ENCODE measurements at places on chromosomes 7 and 10.

DNA sequence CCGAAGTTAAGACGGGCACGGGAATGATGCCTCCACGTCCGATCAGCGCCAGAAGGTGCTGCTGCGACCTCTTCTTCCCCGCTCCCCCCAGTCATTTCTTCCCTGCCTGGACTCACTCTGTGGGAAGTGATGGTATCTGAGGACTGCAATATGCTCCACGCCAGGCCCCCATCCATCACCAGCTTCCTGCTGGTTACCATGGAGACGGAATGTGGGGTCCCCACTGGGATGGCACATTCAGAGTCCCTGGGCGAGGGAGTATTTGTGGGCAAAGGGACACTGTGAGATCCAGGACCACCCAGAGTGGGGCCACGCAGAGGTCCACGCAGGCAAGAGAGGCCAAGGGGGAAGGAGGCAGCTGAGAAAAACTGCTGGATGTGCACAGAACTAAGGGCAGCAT lies 39.7 kb downstream of the CARD11 start:
- DNase-seq, result no peak

GRCh38 chr10:45429790-45430189 lies 55.8 kb downstream of the ALOX5 start:
- DNase-seq, result no peak

- DNase-seq, result no peak
Observed at GRCh38 chr10:7471720-7472367, 61.0 kb upstream of the SFMBT2 start.

GRCh38 chr10:100516847-100517246 lies 2.8 kb downstream of the SEC31B start:
- no peak for DNase-seq

DNA sequence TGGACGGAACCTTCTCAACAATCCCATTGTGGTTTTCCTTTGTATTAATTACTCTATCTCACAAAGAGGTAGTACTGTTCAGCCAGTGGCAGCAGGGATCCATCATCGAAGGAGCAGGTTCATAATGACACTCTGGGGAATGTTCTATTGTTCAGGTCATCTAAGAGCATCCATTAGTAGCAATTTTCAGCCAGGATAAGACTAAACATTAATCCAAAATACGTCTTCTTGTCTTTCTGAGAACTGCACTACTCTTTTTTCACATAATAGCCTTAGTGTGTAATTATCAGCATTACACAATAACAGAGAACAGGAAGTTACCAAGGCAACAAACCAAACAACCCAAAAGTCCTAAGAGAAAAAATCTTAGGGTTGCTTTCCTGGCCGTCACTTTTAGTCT lies 259.5 kb upstream of the VWC2 start:
- DNase-seq, result no peak

- no peak for DNase-seq
Observed at GRCh38 chr7:69858471-69858870, 260.2 kb downstream of the AUTS2 start.

- no peak for DNase-seq
Observed at GRCh38 chr7:101308245-101309085, 13.1 kb downstream of the IFT22 start.

DNA sequence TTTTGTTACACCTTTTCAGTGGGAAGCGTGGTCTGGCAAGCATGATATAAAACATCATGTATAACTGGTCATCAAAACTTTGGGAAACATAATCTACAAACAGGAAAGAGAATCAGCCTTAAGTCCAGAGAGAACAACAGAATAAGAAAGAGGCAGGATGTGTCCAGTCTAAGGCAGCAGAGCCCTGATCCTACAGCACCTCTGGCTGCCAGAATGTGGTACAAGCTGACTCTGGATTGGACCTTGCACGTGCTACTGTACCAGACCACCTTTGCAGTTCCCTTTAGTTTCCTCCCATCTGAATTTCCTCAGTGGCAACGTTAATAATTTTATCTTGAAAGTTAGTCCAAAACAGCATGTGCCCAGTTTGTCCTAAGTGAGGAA lies 824.6 kb upstream of the IGFBP3 start:
- DNase-seq, result no peak

GRCh38 chr10:105195831-105196230 lies 554.7 kb downstream of the SORCS3 start:
- DNase-seq, result no peak

DNA sequence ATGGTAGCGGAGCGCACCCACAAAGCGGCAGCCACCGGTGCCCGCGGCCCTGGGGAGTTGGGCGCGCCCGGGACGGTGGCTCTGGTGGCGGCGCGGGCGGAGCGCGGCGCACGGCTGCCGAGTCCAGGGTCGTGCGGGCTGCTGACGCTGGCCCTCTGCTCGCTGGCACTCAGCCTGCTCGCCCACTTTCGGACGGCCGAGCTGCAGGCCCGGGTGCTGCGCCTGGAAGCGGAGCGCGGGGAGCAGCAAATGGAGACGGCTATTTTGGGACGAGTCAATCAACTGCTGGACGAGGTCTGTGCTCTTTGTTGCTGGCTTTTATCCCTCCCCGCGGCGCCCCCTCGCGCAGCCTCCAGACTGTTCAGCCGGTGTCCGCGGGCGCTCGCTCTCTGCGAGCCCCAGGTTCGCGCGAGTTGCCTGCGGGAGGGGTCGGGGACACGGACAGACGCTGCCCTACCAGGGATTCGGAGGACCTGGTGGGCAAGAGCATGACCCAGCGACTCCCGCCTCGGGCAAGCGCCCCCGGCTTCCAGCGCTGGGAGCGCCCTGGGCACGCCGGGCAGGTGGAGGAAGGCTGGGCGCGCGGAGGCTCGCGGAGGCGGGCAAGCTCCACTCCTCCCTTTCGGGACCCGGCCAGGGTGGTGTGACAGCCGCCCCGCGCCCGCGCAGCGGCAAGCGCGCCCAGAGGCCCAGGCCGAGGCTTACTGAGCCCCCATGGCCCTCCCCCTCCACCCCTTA lies 887 bp downstream of the COL13A1 start:
- DNase-seq, result no peak

- no peak for DNase-seq
Observed at GRCh38 chr10:10542477-10542876, 475.2 kb upstream of the CELF2 start.

DNA sequence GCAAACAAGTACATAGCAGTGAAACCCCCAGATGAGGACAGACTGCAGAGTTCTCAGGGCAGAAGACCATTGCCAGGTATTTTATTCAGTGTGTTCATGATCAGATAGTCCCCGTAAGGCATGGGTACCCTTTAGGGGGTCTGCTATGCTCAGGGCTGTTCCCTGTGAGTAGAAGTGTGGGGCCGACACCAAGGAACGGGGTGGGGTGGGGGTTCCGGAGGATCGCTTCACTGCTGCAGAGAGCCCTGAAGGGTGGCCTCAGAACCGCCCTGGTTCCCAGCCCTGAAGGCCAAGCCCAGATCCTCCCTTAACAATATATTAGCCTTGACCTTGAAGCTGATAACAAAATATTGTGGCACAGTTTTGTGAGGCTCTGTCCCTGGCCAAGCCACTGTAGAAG lies 89.6 kb downstream of the ACTR3B start:
- no peak for DNase-seq

GRCh38 chr7:92808006-92808405 lies 28.4 kb downstream of the CDK6 start:
- no peak for DNase-seq

DNA sequence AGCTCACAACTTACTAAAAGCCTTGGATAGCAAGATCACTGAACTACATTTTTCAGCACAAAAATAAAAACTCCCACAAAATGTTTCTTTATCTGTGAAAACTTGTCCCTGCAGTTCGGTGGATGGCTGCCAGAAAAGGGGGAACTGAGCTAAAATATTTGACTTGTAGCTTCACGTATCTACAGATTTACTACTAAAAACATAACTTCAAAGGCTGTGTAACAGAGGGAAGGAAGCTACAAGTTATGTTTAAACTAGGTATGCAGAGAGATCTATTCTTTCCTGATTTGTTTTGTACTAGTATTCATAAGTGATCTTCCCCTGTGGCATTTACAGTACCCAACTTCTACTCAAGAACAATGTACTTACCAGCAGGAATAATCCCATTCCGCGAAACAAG lies 25.1 kb downstream of the SGCE start:
- DNase-seq, result no peak

GRCh38 chr10:121442086-121442935 lies 155.9 kb downstream of the FGFR2 start:
- DNase-seq, result no peak

- DNase-seq, result no peak
Observed at GRCh38 chr7:43594020-43594419, 11.1 kb downstream of the STK17A start.

DNA sequence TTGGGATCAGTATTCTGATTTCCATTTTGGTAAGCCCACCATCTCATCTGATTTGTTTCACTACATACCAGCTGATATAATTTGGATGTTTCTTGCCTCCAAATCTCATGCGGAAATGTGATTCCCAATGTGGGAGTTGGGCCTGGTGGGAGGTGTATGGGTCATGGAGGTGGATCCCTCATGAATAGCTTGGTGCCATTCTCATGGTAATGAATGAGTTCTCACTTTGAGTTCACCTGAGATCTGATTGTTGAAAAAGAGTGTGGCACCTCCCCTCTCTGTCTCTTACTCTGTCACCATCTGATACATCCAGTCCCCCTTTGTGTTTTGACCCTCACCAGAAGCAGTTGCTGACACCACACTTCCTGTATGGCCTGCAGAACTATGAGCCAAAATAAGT lies 347.3 kb downstream of the ARL4A start:
- no peak for DNase-seq

GRCh38 chr10:113425541-113425951 lies 127.3 kb upstream of the HABP2 start:
- DNase-seq, result no peak

DNA sequence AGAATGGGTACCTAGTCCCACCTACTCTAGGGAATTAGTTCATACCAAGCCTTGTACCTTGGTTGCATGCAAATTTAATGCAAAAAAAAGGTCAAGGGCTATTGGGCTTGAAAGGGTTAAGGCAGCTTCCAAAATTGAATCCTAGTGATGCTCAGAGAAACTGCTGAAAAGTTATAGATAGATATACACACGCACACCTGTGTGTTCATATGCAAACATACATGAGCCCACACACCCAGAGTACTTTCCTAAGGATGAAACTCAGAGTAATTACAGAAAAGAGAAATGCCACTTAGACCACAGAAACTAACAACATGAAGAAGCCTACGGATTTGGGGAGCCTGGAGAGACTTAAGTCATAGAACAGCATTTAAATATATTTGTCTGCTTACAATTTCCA lies 1.5 kb downstream of the SLC25A13 start:
- no peak for DNase-seq

DNA sequence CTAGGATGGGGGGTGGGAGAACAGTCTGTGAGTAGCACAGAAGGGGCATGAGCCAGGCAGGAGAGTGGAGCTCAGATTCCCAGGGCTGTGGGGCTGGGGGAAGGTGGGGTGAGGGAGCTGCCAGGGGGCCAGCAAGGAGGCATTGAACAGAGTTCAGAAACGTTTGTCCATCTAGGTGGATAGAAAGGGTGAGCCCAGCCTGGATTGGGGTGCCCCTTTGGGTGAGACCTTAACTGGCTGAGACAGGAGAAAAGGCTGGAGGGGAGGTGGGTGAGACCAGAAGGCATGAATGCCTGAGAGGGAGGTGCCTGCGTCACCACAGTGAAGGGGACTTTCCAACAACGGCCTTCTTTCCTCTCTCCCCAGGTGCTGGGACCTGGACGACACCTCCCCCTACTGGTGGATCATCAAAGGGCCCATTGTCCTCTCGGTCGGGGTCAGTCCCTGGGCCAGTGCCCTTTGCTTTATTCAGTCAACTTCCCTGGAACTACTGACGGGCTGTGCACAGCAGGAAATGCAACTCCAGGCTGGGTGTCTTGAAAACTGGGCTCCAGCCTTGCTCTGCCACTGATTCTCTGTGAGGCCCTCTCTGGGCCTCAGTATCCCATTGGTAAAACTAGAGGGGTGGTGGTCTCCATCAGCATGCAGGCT lies 11.0 kb downstream of the GHRHR start:
- DNase-seq, result peak; percentile 4

DNA sequence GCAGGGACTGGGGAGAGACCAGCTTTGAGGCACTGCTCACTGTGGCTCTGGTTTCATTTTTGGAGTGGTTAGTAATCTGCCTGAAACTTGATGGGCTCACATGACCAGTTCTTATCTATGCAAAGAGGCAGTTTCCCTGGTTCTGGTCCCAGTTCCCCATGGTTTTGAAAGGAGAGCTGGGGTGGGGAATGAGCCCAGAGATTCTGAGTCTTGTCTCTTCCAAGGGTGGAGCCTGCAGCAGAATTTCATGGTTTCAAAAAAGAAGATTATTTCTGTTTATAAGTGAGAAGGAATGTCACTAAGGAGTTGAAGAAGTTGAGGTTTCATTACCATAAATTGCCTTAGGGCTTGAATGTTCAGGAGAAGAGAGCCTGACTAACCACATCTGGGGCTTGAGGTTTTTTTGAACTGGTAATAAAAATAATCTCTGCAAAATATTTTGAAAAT lies 190.2 kb upstream of the HABP2 start:
- DNase-seq, result no peak

DNA sequence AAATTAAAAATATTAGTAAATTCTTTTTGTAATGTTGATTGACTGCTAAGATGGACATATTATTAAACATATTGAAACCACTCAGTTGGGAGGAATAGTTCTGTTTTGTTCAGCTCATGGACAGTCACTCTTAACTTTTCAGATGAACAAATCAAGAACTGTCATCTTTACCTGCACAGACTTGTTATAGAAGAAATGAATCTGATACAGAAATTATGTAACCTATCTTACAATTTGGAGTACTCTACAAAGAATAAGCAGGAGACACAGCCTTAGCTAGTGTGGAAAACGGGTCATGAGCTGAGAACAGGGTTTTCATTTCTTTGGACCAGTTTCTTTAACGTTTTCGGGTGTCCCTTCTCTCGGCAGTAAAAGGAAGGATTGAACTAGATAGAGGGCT lies 1.2 kb upstream of the ANLN start:
- DNase-seq, result no peak

DNA sequence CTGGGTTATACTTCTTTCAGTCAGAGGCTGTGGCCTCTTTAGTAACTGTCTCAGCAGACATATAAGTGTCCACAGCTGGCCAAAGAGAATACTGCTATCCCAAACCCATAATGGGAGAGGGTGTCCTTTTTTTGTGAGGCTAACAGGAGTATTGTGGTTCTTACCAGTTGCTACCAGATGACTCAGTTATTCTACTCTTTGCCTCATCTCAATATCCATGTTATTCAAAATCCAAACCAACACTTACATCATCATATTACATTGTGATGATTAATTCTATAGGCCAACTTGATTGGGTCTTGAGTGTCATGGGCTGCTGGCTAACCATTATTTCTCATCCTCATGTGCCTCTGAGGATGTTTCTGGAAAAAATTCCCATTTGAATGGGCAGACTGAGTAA lies 120.9 kb downstream of the TMEM168 start:
- DNase-seq, result no peak

GRCh38 chr7:91266689-91267090 lies 2.5 kb downstream of the FZD1 start:
- no peak for DNase-seq

DNA sequence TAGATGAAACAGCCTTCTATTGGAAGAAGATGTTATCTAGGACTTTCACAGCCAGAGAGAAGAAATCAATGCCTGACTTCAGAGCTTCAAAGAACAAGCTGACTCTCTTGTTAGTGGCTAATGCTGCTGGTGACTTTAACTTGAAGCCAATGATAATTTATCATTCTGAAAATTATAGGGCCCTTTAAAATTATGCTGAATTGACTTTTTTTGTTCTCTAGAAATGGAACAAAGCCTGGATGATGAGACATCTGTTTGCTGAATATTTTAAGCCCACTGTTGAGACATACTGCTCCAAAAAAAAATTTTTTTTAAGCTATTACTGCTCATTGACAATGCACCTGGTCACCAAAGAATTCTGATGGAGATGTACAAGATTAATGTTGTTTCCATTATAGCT lies 189.2 kb downstream of the MBL2 start:
- DNase-seq, result no peak

Data from HS-27A (cell line).